ENCODE measurements at places on chromosomes 6 and 20.

DNA sequence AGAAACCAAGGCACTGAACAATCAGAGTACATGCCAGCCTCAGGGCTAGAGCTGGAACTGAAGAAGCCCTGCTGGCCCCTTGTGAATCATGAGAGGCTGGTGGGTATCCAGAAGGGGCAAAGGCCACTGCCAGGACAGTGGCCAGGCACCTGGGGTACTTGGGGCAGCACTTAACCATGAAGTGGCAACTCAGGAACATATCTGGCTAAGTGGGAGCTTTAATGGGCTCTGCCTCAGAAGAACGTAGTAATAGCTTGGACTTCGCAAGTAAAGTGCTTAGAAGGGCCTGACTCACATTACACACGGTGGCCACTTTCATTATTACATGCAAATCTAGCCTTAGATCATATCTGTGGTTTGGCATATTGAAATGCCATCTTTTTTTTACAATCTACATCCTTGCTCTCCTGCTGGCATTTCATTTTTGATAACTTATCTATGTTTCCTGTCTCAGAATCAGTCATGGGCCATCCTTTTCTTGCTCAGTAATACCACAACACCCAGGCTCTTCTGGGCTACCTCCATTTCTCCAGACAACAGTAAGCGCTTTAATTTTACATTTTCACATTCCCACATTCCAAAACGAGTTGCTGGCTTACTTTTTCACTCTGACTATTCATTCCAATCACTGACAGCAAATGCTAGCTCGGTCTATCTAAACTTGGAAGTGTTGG lies 21.6 kb downstream of the NAPB start:
- DNase-seq, result peak; percentile 31

DNA sequence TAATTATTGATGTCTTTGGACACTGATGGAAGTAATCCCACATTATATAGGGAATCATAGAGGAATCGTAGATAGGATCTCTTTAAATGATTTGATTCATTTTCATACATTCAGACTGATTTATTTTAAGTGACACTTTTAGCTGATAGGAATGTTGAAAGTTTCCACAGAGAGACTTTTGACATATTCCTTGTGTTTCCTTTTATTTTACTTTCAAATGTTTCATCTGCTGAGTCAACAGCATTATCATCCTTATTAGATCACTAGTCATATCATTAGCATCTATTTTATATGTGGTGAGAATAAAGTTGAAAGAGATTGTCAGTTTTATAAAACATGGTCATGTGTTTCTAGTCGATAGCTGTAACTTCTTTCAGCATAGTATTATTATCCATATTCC lies 13.4 kb downstream of the DCBLD1 start:
- no peak for DNase-seq

- DNase-seq, result peak; percentile 14
Measured at GRCh38 chr6:82785206-82785605, 280.4 kb downstream of the UBE3D start.

DNA sequence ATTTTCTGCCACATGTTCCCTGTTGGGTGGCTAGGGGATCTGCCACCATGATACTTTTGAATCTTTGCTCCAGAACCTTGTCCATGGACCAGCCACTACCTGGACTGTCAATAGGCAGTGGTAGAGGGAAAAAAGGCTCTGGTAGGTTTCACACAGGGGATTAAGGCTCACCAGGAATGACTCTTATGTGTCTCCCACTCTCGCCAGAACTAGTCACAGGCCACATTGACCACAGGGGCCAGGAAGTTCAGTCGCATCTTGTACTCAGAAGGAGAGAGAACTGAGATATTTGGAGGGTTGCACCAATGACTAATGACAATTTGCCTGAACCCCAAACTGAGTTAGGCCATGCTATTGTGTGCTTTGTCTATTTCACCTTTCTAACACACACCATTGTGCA lies 23.6 kb upstream of the APCDD1L start:
- no peak for DNase-seq

GRCh38 chr20:3648951-3649350 lies 14.2 kb downstream of the GFRA4 start:
- no peak for DNase-seq

DNA sequence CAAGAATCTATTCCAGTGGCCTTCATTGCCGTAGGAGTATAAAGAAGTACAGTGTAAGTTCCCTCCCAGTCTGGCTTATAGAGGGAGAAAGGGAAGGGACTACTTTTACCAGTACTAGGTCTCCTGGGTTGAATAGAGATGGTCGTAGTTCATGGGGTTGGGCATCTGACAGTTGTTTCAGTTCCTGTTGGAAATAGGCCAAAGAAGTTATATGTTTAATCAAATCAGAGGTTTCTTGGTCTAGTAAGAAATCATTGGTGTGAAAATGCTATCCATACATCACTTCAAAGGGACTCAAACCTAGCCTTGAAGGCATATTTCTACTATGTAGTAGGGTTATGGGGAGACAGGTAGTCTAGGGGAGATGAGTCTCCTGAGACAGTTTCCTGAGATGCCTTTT lies 45.6 kb upstream of the MAN1A1 start:
- DNase-seq, result no peak

DNA sequence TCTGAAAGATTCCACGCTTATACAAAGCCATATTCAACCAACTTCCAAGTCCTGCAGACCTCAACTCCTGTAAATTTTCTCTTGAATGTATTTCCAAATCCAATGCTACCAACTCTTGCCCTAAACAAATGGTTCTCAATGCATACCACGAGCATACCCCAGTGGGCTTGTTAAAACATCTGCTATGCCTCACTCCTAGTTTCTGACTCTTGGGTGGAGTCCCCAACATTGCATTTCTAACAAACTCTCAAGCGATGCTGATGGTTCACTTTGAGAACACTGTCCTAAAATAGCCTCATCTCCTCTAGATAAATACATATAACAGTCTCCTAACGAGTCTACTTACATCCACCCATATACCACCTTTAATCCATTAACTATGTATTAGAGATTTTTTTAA lies 7.3 kb downstream of the HBS1L start:
- no peak for DNase-seq

DNA sequence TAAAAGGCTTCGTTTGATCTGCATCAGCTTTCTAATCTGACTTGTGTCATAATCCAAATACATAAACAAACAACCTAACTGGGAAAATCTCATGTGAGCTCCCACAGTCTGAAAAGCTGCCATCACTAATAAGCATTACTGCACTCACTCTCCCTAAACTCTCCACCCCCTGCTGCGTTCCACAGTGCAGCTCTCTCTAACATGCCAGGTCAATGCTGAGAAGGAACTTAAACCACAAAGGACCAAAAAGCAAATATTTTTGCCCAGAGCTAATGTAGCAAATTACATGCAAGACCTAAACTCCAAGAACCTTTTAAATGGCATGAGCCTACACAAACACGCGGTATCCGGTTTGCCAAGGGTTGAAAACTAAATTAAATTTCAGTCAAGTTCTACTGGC lies 542.3 kb upstream of the JARID2 start:
- no peak for DNase-seq

DNA sequence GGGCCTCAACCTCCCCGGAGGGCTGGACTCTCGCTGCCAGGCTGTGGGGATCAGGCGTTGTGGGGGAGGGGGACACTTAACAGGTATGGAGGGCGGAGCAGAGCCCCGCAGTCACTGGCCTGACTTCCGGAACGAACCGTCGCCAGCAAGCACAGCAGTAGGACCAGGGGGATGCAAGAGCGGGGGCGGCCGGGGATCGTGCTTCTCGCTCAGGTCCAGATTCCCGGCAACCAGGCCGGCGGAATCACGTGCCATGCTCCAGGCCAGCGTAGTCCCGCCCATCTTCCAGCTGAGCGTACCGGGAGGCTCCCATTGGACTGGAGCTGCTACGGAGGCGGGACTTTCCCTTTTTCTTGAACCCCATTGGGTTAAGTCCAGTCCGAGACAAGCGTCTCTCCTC lies 10.0 kb upstream of the POU5F1 start:
- no peak for DNase-seq

GRCh38 chr20:35994994-35995453 lies 26.6 kb downstream of the CNBD2 start:
- DNase-seq, result peak; percentile 89

GRCh38 chr20:17843246-17844132 lies 125.1 kb downstream of the SNX5 start:
- no peak for DNase-seq

DNA sequence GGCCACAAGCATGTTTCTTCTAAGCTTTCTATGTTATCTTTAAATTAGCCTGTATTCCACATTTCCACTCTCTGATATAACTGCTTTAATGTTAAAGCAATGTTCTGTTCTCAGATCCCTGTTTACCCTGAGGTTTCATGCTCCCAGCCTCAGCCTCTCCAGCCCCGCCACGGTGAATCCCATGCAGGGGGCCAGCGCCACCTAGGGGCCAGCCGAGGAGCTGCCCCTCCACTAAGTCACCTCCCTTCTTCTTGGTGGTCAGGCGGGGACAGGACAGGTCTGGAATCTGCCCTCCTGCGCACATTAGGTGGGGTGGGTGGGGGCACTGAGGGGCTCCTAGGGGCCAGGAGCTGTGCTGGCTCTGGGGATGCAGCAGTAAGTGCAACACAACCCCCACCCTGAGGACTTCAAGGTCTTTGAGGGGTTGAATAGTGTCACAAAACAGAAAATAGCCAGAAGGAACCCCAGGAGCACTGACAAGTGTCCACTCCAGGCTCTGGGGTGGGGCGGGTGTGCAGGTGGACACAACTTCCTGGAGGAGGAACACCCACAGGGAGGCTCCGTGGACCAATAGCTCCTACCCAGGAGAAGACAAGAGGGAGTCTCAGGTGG lies 61.6 kb downstream of the RAB44 start:
- peak; percentile 92 for DNase-seq

DNA sequence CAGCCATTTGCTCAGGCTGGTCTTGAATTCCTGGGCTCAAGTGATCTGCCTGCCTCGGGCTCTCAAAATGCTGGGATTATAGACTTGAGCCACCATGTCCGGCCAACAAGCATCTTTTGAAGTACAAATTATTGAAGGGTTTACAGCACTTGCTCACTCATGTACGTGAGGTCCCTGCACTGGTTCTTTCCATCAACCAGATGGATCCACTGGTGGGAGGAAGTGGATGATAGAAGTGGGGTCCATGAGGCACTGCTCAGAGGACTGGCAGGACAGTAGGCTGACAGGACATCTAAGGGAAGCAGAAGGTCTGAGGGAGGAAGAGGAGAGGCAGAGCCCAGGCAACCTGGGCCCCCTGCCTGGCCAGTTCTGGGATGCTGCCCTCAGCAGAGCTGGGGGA lies 109.2 kb upstream of the NXT1 start:
- no peak for DNase-seq

- DNase-seq, result no peak
Measured at GRCh38 chr6:119544325-119545175, 195.0 kb upstream of the MAN1A1 start.

DNA sequence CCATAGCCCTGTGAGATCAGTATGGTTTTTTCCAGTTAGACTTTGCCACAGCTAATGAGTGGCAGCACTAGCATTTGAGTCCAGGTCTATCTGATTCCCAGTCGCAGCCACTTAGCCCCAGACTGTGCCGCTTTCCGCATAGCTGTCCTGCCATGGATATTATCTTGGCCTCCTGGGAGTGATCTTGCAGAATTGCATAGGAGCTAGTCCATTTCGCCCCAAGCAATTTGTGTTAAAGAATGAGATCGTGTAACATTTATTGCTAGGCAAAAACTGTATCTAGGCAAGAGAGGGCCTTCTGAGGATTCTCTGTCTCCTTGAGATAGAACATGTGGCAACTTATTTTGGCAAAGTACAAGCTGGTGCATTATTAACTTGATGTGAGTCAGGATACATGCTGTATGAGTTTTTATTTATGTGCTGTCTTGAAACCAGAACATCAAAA lies 74.2 kb downstream of the EZR start:
- DNase-seq, result no peak

GRCh38 chr6:157034436-157035230 lies 257.5 kb downstream of the ARID1B start:
- DNase-seq, result peak; percentile 30

DNA sequence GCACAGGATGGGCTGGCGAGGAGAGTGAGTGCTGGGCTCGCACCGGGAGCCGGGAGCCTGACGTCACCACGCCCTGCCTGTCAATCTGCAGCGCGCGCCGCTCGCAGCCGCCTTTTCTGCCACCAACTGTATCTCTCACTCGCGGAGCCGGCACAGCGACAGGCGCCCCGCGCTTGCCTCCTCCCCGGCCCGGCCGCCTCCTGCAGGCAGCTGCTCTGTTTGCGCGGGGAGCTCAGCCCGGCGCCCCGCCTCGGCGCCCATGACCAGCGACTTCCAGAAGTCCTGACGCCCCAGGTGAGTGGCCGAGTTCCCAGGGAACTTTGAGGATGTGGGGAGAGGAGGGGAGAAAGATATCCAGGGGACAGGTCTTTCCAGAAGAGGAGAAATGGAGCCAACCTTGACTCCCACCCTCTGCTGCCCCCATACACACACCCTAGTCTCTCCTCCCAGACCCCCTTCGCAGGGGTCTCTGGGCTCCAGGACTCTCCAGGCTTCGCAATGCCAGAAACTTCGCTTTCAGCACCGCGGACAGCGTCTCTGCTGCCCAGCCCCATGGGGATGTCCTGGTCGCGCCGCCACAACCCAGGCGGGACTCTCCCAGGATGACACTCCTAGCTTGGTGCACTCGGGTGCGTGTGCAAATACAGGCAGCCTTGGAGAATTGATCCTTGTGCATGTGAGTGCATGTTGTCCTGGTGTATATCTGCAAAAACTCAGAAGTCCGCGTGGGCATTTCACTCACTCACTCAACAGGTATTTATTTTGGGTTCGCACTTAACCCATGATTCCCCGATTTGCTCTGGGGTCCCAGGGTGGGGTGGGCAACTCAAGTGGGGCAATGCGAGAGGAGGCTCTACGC lies at the start of gene GPR6:
GPR6 (plus strand) TSS at position 138 of the 859 bp plus-strand sequence. CDS start 802 bp downstream, outside the sequence.
- DNase-seq, result peak; percentile 5

DNA sequence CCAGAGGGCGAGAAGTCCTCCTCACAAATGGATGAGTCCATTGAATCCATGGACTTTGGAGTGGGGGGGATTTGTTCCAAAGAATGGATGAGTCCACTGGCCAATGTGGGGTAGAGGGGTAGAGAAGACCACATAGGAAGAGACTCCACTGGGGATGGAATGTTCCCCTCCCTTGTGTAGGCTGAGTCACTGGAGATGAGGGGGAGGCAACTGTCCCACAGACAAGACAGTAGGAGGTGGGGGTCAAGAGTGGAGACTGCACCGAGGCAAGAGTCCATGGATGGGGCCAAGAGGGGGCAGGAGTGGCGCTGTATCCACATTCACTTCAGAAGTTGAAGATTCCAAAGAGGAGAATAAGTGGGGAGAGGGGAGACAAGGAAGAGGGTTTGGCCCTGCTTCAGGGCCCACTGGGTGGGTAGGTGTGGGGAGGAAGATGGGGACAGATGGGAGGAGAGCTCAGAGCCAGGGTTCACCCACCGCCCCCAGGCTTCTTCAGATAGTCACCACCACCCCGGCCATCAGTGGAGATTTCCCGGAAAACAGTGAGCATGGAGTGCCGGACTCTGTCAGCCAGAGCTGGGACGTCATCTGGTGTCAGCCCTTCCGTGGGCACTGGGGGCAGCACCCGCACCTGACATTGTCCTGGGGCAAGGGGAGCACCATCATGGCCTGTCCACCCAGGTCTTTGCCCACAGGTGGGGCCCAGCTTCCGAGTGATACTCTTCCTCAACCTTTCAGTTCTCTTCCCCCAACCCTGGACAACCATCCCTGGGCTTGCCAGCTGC lies 4.6 kb downstream of the EGFL8 start:
- no peak for DNase-seq

- DNase-seq, result no peak
Measured at GRCh38 chr6:109318328-109318876, 63.9 kb downstream of the CD164 start.
